ENCODE measurements at places on chromosomes 6 and 20. TPM values are rescaled to one million over a fixed set of nuclear protein-coding genes. Genes with fewer than 3 reads are reported as not detected.

DEFB132 gene
- total RNA-seq = not detected

FHL5 gene
- total RNA-seq = not detected

ATP6V1G2 gene
- 1.5 TPM for total RNA-seq

MROH8 gene
- total RNA-seq = 1.7 TPM

PTCHD4 gene
- total RNA-seq = 0.88 TPM

MCHR2 gene
- total RNA-seq = not detected

BIRC7 gene
- 0.29 TPM for total RNA-seq

NKAIN2 gene
- not detected for total RNA-seq

BMP7 gene
- total RNA-seq = not detected

LY6G6D gene
- total RNA-seq = not detected

CDSN gene
- total RNA-seq = not detected

DPPA5 gene
- not detected for total RNA-seq

RIPPLY2 gene
- not detected for total RNA-seq

EIF6 gene
- 187 TPM for total RNA-seq

PROKR2 gene
- total RNA-seq = not detected

RAET1G gene
- 1.3 TPM for total RNA-seq

NKAIN4 gene
- total RNA-seq = 0.57 TPM

ADGB gene
- total RNA-seq = not detected

ENPP1 gene
- total RNA-seq = 67.4 TPM
